ENCODE measurements at places on chromosomes 2 and 18. TPM values are rescaled to one million over a fixed set of nuclear protein-coding genes. Genes with fewer than 3 reads are reported as not detected.

The GIGYF2 gene
- total RNA-seq, result 58.7 TPM

The ARPC2 gene
- total RNA-seq, result 729 TPM

The TMEM169 gene
- 3.0 TPM for total RNA-seq

The TMEM87B gene
- total RNA-seq, result 22.7 TPM

The CFAP53 gene
- total RNA-seq, result 0.56 TPM

The IL36B gene
- total RNA-seq, result not detected

The FAP gene
- total RNA-seq, result not detected

The CRYGC gene
- total RNA-seq, result not detected

The LYPD1 gene
- total RNA-seq, result not detected

The TBR1 gene
- total RNA-seq, result not detected

The C2orf66 gene
- 0.44 TPM for total RNA-seq

- peaks cover 2% of the 10 kb centered on the region for H3K4me1 ChIP-seq
- no peak overlapping the region for H3K4me3 ChIP-seq
- H3K27me3 ChIP-seq, result no peaks in the 10 kb centered on the region
- DNase-seq, result no peak
Measured at GRCh38 chr2:44347526-44347925, 13.8 kb downstream of the PREPL start.

DNA sequence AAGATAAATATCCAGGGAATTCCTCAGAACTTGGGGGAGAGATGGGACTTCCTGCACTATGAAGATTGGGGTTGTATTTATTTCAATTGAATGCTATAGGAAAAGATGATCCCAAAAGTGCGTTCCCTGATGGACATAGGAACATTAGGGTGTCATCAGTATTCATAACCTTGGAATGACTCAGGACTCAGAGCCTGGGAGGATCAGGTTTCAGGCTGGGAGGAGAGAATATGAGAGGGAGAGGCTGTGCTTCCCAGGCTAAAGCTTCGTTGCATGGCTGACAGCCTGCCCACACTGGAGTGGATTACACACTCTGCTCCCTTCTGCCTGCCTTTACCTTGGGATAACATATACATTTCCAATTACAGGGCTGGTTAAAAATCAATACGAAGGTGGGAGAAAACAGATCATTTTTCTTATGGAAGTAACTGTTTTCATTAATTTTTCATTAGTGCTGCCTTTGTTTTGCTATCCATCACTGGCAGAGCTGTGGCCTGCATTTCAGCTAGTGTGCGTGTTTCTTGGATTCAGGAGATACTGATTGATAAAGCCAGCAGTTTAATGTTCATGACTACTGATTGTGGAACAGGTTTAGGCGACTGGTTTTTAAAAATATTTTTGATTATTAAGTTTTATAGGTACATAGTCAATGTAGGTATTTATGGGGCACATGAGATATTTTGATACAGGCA lies 118.7 kb downstream of the KCTD1 start:
- no peak overlapping the region for H3K27ac ChIP-seq
- no peaks in the 10 kb centered on the region for H3K4me1 ChIP-seq
- H3K4me3 ChIP-seq, result no peak overlapping the region
- H3K27me3 ChIP-seq, result no peaks in the 10 kb centered on the region
- H3K36me3 ChIP-seq, result no peaks in the 10 kb centered on the region

- no peak for DNase-seq
- peaks cover 9% of the 10 kb centered on the region for H3K27me3 ChIP-seq
- no peak overlapping the region for H3K27ac ChIP-seq
- H3K36me3 ChIP-seq, result no peaks in the 10 kb centered on the region
- H3K4me3 ChIP-seq, result no peak overlapping the region
- no peaks in the 10 kb centered on the region for H3K4me1 ChIP-seq
Measured at GRCh38 chr2:169741-170140, 94.1 kb downstream of the SH3YL1 start.

DNA sequence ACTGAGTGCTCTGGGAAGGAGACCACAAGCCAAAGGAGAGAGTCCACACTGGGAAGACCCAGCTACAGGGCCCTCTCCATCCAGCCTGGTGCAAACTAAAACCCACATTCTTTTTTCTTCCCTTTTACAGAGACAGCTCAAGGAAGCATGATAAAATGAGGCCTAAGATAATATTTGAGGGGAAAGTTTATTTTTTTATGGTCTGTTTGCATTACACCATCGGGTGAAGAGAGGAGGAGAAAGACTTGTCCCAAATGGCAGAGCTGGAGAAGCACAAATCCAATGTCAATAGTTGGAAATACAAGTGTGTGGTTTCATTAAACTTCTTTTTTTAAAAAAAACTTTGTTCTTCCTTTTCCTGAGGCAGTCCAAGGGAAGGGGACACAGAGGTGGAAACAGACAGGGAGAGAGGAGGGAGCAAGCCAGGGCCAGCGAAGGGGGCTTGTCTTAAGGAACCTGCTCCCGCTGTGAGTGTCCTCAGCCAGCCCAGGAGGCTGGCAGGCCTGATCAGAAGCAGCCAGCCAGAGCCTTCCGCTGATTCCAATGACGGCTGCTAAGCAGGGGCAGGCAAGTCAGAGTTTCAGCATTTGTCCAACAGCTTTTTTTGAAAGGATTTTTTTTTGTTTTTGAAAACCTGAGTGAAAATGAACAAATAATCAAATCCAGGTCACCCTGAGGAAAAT lies 203.8 kb upstream of the SIX2 start:
- no peak for DNase-seq
- no peaks in the 10 kb centered on the region for H3K4me1 ChIP-seq
- H3K36me3 ChIP-seq, result no peaks in the 10 kb centered on the region
- no peak overlapping the region for H3K4me3 ChIP-seq
- peaks cover 26% of the 10 kb centered on the region for H3K27me3 ChIP-seq

GRCh38 chr2:10393640-10393982 lies 54.5 kb downstream of the ODC1 start:
- no peak overlapping the region for H3K27ac ChIP-seq
- H3K27me3 ChIP-seq, result no peaks in the 10 kb centered on the region
- no peak overlapping the region for H3K4me3 ChIP-seq

- peaks cover 5% of the 10 kb centered on the region for H3K27me3 ChIP-seq
- H3K27ac ChIP-seq, result no peak overlapping the region
- H3K4me3 ChIP-seq, result no peak overlapping the region
- no peak for DNase-seq
- H3K4me1 ChIP-seq, result peaks cover 21% of the 10 kb centered on the region
Measured at GRCh38 chr2:236621786-236622185, 52.2 kb downstream of the ACKR3 start.

GRCh38 chr2:38233231-38233983 lies 143.7 kb downstream of the ATL2 start:
- H3K4me3 ChIP-seq, result no peak overlapping the region
- no peak for DNase-seq
- no peaks in the 10 kb centered on the region for H3K36me3 ChIP-seq
- peaks cover 42% of the 10 kb centered on the region for H3K27me3 ChIP-seq
- no peaks in the 10 kb centered on the region for H3K4me1 ChIP-seq

- no peak overlapping the region for H3K27ac ChIP-seq
- H3K27me3 ChIP-seq, result peaks cover 9% of the 10 kb centered on the region
- no peak overlapping the region for H3K4me3 ChIP-seq
Measured at GRCh38 chr2:30030361-30030760, 109.0 kb upstream of the ALK start.

- H3K4me1 ChIP-seq, result peaks cover 11% of the 10 kb centered on the region
- no peak overlapping the region for H3K27ac ChIP-seq
- no peak for DNase-seq
- no peaks in the 10 kb centered on the region for H3K36me3 ChIP-seq
- H3K4me3 ChIP-seq, result no peak overlapping the region
Measured at GRCh38 chr18:57797209-57797651, 5.9 kb downstream of the ATP8B1 start.

- H3K27ac ChIP-seq, result no peak overlapping the region
- peaks cover 1% of the 10 kb centered on the region for H3K36me3 ChIP-seq
- DNase-seq, result no peak
- H3K27me3 ChIP-seq, result peaks cover 6% of the 10 kb centered on the region
- no peak overlapping the region for H3K4me3 ChIP-seq
Measured at GRCh38 chr2:233996000-233996399, 54.5 kb upstream of the SPP2 start.

GRCh38 chr2:16035747-16036745 lies 95.7 kb downstream of the MYCN start:
- no peaks in the 10 kb centered on the region for H3K4me1 ChIP-seq
- H3K4me3 ChIP-seq, result no peak overlapping the region
- no peaks in the 10 kb centered on the region for H3K27me3 ChIP-seq
- DNase-seq, result no peak
- H3K36me3 ChIP-seq, result no peaks in the 10 kb centered on the region

- H3K4me1 ChIP-seq, result peaks cover 8% of the 10 kb centered on the region
- H3K4me3 ChIP-seq, result no peak overlapping the region
- H3K36me3 ChIP-seq, result no peaks in the 10 kb centered on the region
- no peaks in the 10 kb centered on the region for H3K27me3 ChIP-seq
Measured at GRCh38 chr2:159506764-159507440, 109.4 kb downstream of the BAZ2B start.

DNA sequence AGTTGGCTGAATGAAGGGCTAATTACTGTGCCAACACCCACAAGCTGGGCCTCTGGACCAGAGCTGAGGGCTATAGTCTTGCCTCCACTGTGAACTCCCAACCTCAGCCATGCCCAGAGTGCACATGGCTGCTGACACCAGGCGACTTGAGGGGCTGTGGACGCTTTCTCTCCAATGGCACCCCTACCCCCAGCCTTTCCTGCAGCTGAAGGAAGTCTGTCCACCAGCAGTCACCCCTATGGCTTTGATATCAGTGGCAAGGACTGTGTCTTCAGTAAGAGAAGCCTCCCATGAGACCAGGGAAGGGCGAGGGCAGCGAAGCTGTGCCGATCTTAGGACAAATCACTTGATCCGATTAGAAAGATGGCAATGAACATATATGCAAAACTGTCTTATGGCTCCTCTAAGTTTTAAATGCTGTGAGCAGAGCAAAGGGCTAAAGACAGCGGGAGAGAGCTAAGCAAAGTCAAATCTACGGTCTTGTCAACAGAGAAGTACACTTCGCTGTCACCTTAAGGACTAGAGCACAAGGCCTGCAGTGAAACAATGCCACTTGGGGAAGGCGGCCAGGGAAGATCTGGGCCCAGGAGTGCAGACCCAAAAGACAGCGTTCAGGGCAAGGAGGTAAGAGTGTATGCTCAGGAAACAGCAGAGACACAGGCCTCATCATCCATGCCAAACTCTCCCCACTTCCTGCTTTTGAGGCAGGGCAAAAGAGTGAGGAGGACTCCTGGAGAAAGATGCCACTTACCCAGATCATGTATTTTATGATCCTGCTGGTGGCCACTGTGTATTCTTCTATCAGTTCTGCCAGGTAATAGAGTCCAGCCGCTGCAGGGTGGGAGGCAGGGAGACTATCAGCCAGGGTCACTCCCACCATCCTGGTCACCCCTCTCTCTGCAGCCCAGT lies 1.5 kb downstream of the TEX261 start:
- peak overlapping the region; percentile 96 for H3K27ac ChIP-seq
- H3K36me3 ChIP-seq, result peaks cover 21% of the 10 kb centered on the region
- DNase-seq, result no peak

- H3K36me3 ChIP-seq, result no peaks in the 10 kb centered on the region
- H3K27me3 ChIP-seq, result no peaks in the 10 kb centered on the region
- no peaks in the 10 kb centered on the region for H3K4me1 ChIP-seq
- no peak overlapping the region for H3K27ac ChIP-seq
- DNase-seq, result no peak
Measured at GRCh38 chr2:102940684-102941083, 178.9 kb downstream of the TMEM182 start.

- DNase-seq, result no peak
- no peak overlapping the region for H3K4me3 ChIP-seq
- H3K4me1 ChIP-seq, result no peaks in the 10 kb centered on the region
- H3K36me3 ChIP-seq, result no peaks in the 10 kb centered on the region
- peaks cover 4% of the 10 kb centered on the region for H3K27me3 ChIP-seq
- H3K27ac ChIP-seq, result no peak overlapping the region
Measured at GRCh38 chr2:158718196-158718585, 76.9 kb upstream of the DAPL1 start.

DNA sequence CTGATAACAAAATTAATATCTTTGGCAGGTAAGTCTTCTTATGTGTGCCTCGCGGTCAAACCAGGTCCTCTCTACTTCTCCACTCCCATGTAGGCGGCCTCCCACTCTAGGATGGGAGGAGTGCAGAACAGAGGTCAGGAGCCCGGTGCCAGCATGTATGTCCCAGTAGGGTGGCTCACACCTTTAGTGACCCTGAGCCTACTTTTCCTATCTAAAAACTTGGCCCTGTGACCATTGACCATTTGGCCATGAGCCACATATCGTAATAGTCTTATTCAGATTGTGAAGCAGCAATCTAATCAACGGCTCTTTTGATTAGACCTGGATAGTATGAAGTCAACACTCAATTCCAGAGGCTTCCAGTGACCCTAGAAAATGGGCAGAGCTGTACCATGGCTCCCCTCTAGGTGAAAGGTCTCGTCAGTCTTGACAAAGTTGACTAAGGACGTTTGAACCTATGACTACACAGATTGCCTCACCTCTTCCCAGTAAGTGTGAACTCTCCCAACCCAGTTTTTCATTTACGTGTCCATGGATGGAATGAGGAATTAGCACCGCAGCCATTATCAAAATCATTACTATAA lies 17.1 kb upstream of the FABP1 start:
- H3K36me3 ChIP-seq, result no peaks in the 10 kb centered on the region
- no peak overlapping the region for H3K27ac ChIP-seq
- H3K27me3 ChIP-seq, result peaks cover 12% of the 10 kb centered on the region
- no peaks in the 10 kb centered on the region for H3K4me1 ChIP-seq

DNA sequence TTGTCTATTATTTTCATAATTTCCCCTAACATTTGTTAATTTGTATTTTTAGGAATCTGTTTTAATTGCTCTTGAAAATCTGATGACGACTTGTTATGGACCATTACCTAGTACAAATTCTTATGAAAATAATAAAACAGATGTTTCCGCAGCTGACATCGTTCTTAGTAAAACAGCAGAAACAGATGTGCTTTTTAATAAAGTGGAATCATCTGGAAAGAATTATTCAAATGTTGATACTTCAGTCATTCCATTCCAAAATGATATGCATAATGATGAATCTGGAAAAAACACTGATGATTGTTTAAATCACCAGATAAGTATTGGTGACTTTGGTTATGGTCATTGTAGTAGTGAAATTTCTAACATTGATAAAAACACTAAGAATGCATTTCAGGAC lies 69.9 kb downstream of the PMS1 start:
- no peak for DNase-seq
- H3K27ac ChIP-seq, result no peak overlapping the region
- H3K27me3 ChIP-seq, result no peaks in the 10 kb centered on the region
- H3K4me3 ChIP-seq, result no peak overlapping the region
- peaks cover 21% of the 10 kb centered on the region for H3K36me3 ChIP-seq

GRCh38 chr2:25421820-25422411 lies 80.2 kb upstream of the DNMT3A start:
- no peak overlapping the region for H3K4me3 ChIP-seq
- DNase-seq, result no peak
- peaks cover 18% of the 10 kb centered on the region for H3K36me3 ChIP-seq
- no peak overlapping the region for H3K27ac ChIP-seq

- H3K27ac ChIP-seq, result no peak overlapping the region
- H3K27me3 ChIP-seq, result no peaks in the 10 kb centered on the region
- no peak for DNase-seq
- H3K36me3 ChIP-seq, result no peaks in the 10 kb centered on the region
- H3K4me3 ChIP-seq, result no peak overlapping the region
- H3K4me1 ChIP-seq, result peaks cover 5% of the 10 kb centered on the region
Measured at GRCh38 chr2:446963-447530, 159.2 kb upstream of the ALKAL2 start.

- peak overlapping the region; percentile 68 for H3K27ac ChIP-seq
- H3K36me3 ChIP-seq, result peaks cover 72% of the 10 kb centered on the region
- no peak for DNase-seq
- H3K27me3 ChIP-seq, result no peaks in the 10 kb centered on the region
Measured at GRCh38 chr2:10132596-10132995, 10.1 kb downstream of the RRM2 start.

All from activated CD4-positive, alpha-beta T cell treated with anti-CD3 and anti-CD28 coated beads, Interleukin-2, amount 10 ng/mL, durations not matched to agents 7 days and 5 days (primary cell).